Large intestine (tissue), 12 donors: ENCODE measurements at places on chromosomes 16 and 17.
A peak's percentile ranks its signal among the peaks of the same experiment; 100 is the strongest.

- peak; percentile 89 for DNase-seq
- H3K27me3 ChIP-seq, result peaks cover 16% of the 10 kb centered on the region
- no peak within 1 kb of the TSS for H3K27ac ChIP-seq
These were observed at the start of gene DNAH9 for GRCh38 chr17:11598274-11599221. TSS of gene DNAH9 (plus strand) at chr17:11598470. CDS start at chr17:11598499, 29 bp downstream.

- peaks cover 51% of the 10 kb centered on the region for H3K27me3 ChIP-seq
- no peaks in the 10 kb centered on the region for H3K36me3 ChIP-seq
- no peak within 1 kb of the TSS for H3K27ac ChIP-seq
- peak; percentile 63 for DNase-seq
- H3K4me3 ChIP-seq, result peak within 1 kb of the TSS; percentile 38
- peaks cover 11% of the 10 kb centered on the region for H3K4me1 ChIP-seq
These were observed at the start of gene MMP28 for GRCh38 chr17:35795007-35795870. TSS of gene MMP28 (minus strand) at chr17:35795641. CDS start at chr17:35795377, 264 bp downstream.

- no peaks in the 10 kb centered on the region for H3K36me3 ChIP-seq
- H3K4me3 ChIP-seq, result no peak overlapping the region
- DNase-seq, result no peak
- no peaks in the 10 kb centered on the region for H3K4me1 ChIP-seq
These were observed 30.7 kb upstream of the RPTOR start for GRCh38 chr17:80513892-80514291.

DNA sequence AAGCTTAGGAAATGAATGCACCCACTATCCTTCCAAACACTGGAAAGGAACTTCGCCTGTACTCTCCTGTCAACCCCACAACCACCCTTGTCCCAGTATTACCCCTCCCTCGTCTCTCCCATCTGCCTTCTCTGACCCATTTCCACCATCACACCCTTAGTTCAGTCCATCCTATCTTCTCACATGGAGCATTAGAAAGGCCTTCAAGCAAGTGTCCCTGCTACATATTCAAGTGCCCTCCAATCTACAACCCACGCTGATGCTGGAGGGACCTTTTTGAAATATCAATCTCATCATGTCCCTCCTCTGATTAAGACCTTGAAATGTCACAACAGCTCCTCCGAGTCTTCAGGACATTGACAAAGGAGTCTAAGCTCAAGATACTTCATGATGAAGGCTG, 133.8 kb upstream of the CCL2 start:
- H3K27me3 ChIP-seq, result peaks cover 3% of the 10 kb centered on the region
- no peak for DNase-seq
- H3K4me1 ChIP-seq, result no peaks in the 10 kb centered on the region
- H3K27ac ChIP-seq, result no peak overlapping the region
- no peak overlapping the region for H3K4me3 ChIP-seq

DNA sequence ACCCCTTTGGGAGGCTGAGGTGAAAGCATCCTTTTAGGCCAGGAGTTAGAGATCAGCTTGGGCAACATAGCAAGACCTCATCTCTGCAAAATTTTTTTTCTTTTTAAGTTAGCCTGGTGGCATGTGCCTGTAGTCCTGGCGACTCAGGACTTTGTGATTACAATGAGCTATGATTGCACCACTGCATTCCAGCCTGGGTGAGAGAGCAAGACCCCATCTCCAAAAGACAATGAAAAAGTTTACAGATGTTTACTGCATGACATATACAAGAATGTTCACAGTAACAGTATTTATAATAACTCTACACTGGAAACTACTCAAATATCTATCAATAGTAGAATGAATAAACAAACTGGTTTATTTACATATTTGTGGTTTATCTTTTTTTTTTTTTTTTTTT, 33.1 kb upstream of the CCL22 start:
- H3K27me3 ChIP-seq, result no peaks in the 10 kb centered on the region
- DNase-seq, result no peak
- H3K36me3 ChIP-seq, result no peaks in the 10 kb centered on the region

DNA sequence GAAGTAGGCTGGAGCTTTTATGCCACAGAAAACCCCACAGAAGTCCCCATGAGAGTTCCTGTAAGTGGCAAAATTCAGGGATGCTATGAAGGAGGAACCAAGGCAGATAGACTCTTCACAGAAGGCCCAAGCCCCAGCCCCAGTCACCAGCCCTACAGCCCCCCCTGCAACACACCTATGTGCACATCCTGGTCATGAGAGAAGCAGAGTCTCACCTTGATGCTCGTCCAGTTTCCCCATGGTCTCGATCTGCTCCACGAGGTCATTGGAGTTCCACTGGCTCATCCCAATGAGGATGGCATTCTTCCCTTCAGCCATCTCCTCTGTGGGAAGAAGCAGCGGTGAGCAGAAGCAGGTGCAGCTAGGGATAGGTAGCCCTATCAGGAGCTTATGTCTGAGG, 31.2 kb downstream of the PITPNM3 start:
- H3K27me3 ChIP-seq, result no peaks in the 10 kb centered on the region
- no peaks in the 10 kb centered on the region for H3K36me3 ChIP-seq
- no peak overlapping the region for H3K4me3 ChIP-seq
- no peak overlapping the region for H3K27ac ChIP-seq

DNA sequence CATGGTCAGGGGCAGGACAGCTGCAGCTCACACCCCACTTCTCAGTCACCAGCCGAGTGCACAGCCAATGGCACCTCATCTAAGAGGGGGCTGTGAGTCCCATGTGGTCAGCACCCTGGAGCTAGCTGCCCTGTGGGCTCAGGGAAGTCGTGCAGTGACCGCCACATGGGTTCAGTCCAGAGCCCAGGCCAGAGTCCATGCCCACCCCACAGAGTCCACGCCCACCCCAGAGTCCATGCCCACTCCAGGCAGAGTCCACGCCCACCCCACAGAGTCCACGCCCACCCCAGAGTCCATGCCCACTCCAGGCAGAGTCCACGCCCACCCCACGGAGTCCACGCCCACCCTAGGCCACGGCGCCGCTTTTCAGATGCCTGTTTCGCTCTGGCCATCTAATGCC, 24.1 kb downstream of the SLC7A5 start:
- H3K4me3 ChIP-seq, result no peak overlapping the region
- no peak for DNase-seq
- H3K36me3 ChIP-seq, result peaks cover under 1% of the 10 kb centered on the region

DNA sequence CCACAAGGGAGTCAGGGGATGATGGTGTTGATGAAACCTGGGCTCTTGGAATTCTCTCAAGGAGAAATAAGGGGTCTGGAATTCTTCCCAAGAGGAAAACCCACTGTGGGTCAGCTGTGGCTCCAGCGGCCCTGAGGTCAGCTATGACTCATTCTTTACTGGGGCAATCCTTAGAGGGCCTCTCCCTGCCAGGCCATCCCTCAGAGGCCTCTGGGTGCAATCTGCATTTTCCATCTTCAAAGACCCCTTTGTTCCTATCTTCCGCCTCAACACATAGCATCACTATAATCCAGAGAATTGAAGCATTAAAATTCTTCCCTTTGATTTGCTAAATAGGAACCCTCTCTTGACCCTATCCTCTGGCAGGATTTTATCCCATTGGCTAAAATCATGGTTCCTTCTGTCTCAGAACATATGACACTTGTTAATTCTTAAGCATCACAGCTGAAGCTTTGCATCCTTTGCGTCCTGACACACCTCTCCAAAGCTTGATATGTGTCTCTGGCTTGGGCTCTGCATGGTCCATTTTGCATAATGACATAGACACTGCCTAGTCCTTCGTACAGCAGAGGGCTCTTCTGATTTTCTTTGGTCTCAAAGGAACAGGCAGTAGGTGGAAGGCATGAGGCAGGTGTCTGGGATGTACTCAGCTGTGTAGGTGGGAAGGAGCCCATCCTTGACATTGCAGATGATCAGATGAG, 4.4 kb upstream of the KRT37 start:
- H3K4me3 ChIP-seq, result no peak overlapping the region
- H3K27me3 ChIP-seq, result peaks cover 18% of the 10 kb centered on the region
- no peak for DNase-seq
- no peaks in the 10 kb centered on the region for H3K4me1 ChIP-seq

DNA sequence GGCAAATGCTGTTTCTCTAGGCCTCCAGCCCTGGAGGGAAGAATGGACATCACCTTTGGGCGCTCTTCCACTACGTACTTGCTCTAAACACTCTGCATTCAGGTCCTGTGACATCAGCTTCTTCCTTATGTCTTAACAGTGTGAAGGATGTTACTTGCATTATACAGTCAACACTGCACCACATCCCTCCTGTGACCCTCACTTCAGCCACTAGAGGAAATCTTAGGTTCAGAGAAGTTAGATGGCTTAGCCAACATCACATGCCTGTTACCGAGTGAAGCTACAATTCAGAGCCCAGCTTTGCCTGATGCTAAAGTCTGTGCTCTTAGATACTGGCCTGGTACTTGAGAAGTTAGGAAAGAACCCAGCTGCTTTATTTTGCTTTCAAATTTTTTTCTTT, 18.3 kb downstream of the UBFD1 start:
- peaks cover 55% of the 10 kb centered on the region for H3K36me3 ChIP-seq
- DNase-seq, result no peak
- H3K4me1 ChIP-seq, result no peaks in the 10 kb centered on the region
- no peak overlapping the region for H3K4me3 ChIP-seq

DNA sequence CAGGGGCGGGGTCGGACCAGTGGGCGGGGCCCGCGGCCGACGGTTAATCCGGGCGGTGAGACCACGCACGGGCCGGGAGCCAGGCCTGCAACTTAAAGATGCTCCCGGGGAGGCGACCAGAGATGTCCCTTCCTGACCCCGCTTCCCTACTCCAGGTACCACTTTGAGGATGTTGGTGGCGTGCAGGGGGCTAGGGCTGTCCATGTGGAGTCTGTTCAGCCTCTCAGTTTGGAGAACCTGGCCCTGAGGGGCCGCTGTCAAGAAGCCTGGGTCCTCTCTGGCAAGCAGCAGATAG, 580 bp downstream of the RANGRF start:
- no peak for DNase-seq
- H3K27ac ChIP-seq, result peak overlapping the region; percentile 75
- H3K27me3 ChIP-seq, result no peaks in the 10 kb centered on the region
- H3K4me3 ChIP-seq, result peak overlapping the region; percentile 84
- peaks cover 10% of the 10 kb centered on the region for H3K4me1 ChIP-seq
- H3K36me3 ChIP-seq, result no peaks in the 10 kb centered on the region

DNA sequence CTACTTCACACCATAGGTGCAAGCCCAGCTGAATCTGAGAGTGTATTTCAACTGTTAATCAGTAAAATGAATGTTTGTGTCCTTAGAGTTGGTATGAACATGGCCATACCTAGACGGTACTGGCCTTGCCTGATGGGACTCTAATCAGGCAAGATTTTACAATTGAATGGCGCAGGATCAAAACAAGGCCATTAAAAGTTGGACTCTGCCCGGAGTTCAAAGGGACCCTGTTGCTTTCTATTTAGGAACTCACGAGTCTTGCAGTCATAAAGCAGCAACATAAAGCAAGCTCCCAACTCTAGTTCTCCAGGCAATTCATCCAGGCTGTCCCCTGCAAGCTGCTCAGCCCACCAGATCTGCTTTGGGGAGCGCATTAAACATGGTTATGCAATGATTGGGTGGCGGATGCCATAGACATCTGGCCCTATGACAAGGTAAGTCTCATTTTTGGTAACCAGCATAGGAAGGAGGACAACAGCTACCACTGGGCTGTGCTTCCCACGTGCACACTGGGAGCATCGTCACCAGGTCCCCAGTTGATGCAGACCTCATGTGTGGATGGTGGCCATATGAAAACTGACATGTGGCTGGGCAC, 8.8 kb downstream of the TMEM186 start:
- peaks cover 21% of the 10 kb centered on the region for H3K4me1 ChIP-seq
- no peaks in the 10 kb centered on the region for H3K27me3 ChIP-seq
- peak; percentile 89 for DNase-seq

- DNase-seq, result peak; percentile 86
- H3K4me1 ChIP-seq, result peaks cover 52% of the 10 kb centered on the region
- peaks cover 44% of the 10 kb centered on the region for H3K36me3 ChIP-seq
- no peaks in the 10 kb centered on the region for H3K27me3 ChIP-seq
- no peak overlapping the region for H3K4me3 ChIP-seq
These were observed 981 bp upstream of the UNC13D start for GRCh38 chr17:75845058-75845711.

GRCh38 chr17:46046957-46047356, 47.9 kb downstream of the STH start:
- no peaks in the 10 kb centered on the region for H3K27me3 ChIP-seq
- H3K4me1 ChIP-seq, result peaks cover 36% of the 10 kb centered on the region
- DNase-seq, result no peak
- H3K4me3 ChIP-seq, result no peak overlapping the region

DNA sequence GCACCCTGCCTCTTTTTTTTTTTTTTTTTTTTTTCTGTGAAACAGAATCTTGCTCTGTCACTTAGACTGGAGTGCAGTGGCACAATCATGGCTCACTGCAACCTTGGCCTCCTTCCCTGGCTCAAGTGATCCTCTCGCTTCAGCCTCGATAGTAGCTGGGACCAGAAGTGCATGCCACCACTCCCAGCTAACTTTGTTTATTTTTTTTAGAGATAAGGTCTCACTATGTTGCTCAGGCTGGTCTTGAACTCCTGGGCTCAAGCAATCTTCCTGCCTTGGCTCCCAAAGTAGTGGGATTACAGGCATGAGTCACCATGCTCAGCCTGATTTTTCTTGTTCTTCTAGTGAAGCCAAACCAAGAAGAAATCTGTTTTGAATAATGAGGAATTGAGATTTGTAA, 25.0 kb downstream of the CDK12 start:
- peaks cover 24% of the 10 kb centered on the region for H3K36me3 ChIP-seq
- H3K27me3 ChIP-seq, result no peaks in the 10 kb centered on the region
- H3K27ac ChIP-seq, result no peak overlapping the region
- no peak overlapping the region for H3K4me3 ChIP-seq

DNA sequence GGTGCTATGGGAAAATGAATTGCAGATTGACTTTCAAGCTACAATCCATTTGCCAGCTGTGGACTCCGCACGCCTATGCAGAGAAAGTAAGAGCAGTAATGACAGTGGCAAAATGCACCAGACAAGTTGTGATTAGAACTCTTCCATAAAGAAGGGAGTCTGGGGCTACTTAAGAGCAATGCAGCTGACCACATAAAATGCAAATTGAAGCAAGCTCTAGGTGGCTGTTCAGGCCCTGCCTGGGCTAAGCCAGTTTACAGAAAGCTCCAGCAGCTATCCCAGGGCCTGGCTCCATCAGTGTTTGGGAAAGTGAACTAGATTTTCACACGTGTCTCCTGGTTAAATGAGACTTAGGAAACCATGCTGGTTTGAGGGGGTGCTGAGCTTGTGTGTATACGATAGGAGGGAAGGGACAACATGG, 2.2 kb upstream of the MAP2K6 start:
- H3K4me1 ChIP-seq, result peaks cover 3% of the 10 kb centered on the region
- H3K27me3 ChIP-seq, result no peaks in the 10 kb centered on the region
- H3K4me3 ChIP-seq, result no peak overlapping the region

- H3K27ac ChIP-seq, result no peak overlapping the region
- no peaks in the 10 kb centered on the region for H3K4me1 ChIP-seq
- H3K4me3 ChIP-seq, result no peak overlapping the region
- H3K27me3 ChIP-seq, result no peaks in the 10 kb centered on the region
- no peak for DNase-seq
- H3K36me3 ChIP-seq, result no peaks in the 10 kb centered on the region
These were observed 147.9 kb upstream of the MON1B start for GRCh38 chr16:77043076-77043475.

DNA sequence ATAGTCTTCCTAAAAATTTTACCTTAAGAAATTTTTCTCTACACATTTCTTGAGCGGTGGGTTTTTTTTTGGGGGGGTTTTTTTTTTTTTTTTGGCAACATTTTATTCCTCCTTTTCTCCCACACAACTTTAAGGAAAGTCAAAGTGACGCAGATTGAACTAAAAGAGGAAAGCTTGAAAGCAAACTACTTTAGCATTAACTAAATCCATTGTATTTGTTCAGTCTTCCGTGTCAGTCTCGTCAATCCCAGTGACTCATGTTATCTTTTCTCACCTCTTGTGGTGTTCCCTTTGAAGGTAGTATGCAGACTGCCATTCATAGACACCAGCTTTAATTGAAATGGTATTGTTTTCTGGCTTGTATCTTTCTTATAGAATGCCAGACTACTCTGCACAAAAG, 39.3 kb downstream of the TADA2A start:
- no peaks in the 10 kb centered on the region for H3K27me3 ChIP-seq
- H3K36me3 ChIP-seq, result peaks cover 59% of the 10 kb centered on the region
- no peaks in the 10 kb centered on the region for H3K4me1 ChIP-seq
- no peak for DNase-seq
- H3K27ac ChIP-seq, result no peak overlapping the region
